ENCODE measurements at places on chromosomes 2 and 18. TPM values are rescaled to one million over a fixed set of nuclear protein-coding genes. Genes with fewer than 3 reads are reported as not detected.

EML6 gene
- total RNA-seq = 11.6 TPM

DNA sequence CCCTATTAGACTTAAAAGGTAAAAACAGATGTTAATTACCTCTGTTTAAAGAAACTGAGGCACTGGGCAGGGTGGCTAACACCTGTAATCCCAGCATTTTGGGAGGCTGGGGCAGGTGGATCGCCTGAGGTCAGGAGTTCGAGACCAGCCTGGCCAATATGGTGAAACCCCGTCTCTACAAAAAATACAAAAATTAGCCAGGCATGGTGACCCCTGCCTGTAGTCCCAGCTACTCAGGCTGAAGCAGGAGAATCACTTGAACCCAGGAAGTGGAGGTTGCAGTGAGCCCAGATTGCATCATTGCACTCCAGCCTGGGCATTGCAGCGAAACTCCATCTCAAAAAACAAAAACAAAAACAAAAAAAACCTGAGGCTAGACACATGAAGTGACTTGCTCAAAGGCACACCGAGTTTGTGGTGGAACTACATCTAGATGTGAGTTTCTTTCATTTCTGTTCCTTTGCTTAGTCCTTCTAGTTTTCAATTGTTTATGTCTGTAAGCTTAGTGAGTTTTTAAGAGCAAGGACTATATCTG lies 40.7 kb downstream of the SLC4A1AP start:
- no peak for DNase-seq

GRCh38 chr18:68679528-68679927 lies 35.4 kb downstream of the TMX3 start:
- DNase-seq = no peak

DNA sequence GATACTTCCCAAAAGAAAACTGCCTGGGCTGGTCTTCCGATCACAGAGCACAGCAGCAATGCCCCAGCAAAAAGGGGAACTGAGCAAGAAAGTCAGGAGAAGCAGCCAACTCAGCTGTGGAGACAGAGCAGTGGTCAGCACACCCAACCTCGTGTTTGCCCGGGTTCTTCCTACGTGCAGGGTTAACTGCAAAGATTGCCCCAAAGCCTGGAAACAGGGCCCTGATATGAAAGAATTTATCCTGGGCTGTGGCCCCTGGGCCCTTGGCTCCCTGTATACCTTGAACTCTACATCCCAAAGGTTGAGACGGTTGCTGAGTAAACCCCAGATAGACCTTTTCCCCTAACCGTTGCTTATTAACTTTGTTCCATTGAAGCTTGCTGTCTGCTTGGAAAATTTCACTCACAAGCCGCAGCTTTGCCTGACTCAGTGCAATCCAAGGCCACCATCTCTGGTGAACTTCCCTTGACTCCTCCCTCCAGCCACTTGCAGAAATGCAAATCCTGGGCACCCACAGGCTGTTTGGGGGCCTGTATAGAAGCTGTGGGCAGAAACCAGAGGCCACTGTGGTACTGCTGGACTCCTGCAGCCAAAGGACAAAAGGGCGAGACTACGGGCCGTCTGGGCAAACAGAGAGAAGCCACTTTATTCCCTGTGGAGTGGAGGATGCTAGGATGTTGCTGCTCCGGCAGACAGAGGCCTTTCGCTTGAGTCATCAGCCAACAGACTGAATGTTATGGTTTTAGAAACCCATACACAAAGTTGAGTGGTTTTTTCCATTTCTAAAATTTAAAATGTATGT lies 18.2 kb downstream of the NRP2 start:
- DNase-seq = peak; percentile 90

RNF125 gene
- 1.6 TPM for total RNA-seq

DNA sequence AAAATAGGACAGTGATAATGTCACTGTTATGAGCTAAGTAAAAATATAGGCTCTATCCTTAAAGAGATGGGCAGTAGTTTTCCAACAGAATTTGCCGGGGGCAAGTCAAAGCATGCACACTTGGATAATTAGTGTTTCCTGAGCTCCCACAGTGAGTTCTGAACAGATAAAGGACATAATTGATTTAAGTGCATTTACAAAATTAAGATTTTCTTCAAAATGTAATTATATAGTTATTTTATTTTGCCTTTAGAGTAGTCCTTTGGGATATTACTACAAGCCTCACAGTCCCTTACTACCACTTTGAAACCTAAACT lies 107.6 kb downstream of the RAPGEF4 start:
- DNase-seq = no peak

TMEM214 gene
- total RNA-seq = 39.7 TPM

DNA sequence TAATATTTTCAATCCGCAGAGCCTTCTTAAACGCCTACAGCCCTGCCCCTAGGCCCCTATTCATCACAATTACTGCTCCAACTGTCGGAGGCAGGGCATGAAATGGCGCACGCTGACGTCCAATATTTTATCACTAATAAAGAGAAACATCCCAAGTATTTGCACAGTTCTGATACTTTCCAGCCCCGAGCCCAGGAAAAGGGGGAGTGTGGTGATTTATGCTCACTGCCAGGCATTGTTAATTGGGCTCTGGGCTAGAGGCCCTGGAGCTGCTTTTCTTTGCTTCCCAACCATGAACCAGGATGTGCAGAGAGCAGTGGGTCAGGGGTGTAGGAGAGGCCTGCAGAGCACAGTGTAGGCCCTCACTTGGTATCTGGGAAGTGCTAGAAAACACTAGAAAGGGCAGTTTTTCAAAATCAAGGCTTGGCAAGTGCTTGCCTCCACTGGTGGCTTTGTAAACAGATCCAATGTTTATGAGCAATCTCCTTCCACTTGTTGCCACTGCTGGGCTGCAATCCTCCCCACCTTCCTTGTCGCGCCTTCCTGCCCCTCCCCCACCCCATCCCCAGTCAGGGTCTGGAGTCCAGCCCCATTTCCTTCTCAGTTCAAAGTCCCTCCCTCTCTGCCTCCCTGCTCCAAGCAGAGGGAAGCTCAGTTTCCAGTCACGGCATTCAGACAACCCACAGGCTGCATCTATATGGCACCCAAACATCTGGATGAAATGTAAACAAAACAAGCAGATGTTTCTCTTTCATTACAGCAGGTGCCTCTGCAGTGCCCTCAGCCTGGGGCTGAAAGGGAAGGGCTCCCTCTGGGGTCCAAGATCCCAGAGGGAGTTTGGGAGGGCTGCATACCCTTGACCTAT lies 83.9 kb upstream of the PKDCC start:
- DNase-seq = peak; percentile 59

GRCh38 chr2:11647834-11648600 lies 22.0 kb downstream of the NTSR2 start:
- no peak for DNase-seq

DNA sequence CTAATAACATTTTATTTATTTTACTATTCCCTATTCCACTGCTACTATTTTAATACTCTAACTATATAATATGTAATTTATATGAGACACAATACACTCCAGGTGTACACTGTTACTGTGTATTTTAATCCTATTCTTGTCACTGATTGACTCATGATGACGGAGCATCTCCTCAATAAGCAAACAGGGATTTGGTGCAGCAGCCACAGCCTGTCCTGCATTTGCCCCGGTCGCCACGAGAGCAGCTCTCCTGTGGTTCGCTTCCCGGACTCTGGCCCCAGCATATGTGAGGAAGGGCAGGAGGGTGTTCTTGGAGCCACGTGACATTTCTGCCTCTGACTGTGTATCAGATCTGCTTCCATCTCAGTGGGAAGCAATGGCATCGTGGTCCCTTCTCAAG lies 74.1 kb upstream of the PXDN start:
- no peak for DNase-seq

DNA sequence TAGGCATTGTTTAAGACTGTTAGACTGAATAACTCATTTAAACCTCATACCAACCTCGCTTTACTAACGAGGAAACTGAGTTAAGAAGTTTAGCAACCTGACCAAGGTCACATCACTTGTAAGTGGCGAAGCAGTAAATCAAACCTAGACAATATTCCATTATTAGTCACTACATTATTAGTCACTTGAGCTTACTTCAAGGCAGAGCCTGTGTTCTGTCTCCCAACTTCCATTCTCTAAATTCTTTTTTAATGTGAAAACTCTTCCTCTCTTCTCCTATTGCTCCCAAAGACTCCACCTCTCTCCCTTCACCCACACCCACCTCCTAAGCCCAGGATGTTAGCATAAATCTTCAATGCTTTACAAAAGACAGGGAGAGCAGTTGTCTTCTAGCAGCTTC lies 156.5 kb downstream of the ARL6IP6 start:
- DNase-seq = no peak

FAM161A gene
- 1.5 TPM for total RNA-seq

DNA sequence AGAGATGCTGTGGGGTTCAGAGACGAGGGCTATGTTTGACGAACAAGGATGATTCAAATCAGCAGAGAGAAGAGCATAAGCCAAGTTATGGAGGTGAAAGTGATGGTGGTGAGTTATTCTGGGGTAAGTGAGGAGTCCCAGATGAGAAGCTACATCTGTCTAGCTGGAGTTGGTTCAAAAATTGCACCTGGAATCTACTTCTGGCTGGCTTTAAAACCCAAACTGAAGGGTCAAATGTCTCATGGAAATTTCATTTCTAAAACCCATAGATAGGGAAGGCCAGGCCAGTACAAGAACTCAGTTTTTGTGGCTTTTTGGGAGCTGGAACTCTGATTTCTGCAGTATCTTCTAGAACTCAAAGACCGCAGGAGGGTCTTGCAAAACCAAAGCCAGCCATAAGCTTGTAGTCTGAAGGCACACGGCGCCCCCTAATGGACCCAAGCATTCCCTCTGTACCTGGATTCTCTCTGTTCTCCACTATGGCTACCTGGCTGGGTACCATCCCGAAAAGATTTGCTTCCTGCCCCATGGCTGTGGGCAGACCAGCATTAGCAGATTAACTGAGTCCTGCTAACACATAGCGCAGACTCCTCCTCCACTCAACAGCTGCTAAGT lies 229.1 kb upstream of the SLC14A2 start:
- no peak for DNase-seq

GRCh38 chr2:137192366-137193310 lies 427.3 kb downstream of the THSD7B start:
- no peak for DNase-seq

DNA sequence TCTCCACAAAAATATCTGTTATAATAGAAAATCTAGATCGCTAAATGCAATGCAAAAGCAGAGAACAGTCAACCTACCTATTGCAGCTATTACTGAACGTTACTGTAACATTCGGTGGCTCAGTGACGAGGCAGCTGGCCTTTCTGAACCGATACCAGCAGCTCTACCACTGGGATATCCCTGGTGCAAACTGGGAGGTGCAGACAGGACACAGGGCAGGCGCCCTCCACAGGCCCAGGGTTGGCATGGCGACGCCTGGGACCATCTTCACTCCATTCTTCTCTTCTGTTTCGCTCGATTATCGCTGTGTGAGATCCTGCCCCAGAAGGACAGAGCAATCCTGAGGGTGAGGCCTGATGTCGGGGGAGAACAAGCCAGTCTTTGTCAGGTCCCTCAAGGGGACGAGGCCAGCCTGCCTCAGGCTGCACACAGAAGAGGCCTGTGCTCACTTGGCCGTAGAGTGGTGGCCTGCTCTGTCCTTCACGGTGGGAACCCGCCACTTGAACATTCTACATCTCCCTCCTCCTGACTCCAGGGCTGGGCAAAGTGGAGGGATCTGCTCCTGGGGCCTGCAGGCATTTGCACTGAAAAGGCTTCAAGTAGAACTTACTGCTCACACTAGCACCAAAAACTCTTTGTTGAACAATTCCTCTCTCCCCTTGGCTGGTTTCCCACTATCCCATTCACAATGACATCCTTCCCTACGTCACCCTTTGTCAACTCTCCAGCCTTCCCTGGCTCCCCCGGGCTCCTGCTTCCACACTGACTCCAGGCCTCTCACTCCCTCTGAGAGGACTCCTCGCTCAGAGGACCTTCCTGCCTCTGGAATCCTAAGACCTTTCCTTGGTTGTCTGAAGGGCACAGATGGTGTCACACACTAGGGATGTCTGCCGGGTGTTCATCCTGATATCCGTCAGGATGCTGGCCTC lies 49.7 kb downstream of the CYRIA start:
- no peak for DNase-seq

DNA sequence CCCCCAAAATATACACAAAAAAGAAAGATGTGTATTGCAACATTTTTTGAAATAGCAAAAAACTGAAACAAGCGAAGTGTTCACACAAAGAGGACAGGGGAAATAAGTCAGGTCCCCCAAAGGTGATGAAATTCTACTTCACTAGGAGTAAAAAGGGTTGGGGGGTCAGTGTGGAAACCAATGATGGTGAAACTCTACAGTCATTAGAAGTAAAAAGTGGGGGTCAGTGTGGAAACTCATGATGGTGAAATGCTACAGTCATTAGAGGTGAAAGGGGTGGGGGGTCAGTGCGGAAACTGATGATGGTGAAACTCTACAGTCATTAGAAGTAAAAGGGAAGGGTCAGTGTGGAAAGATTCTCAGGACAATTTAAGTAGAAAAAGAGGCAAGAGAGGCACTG lies 298.2 kb downstream of the EIPR1 start:
- DNase-seq = no peak

IL1F10 gene
- not detected for total RNA-seq

CSRNP3 gene
- 8.6 TPM for total RNA-seq

GRCh38 chr2:136703214-136703613 lies 62.1 kb upstream of the THSD7B start:
- no peak for DNase-seq

PRKAG3 gene
- total RNA-seq = not detected

GRCh38 chr2:64711252-64711800 lies 57.6 kb upstream of the SERTAD2 start:
- DNase-seq = no peak

GRCh38 chr2:78127424-78127823 lies 605.2 kb upstream of the LRRTM4 start:
- DNase-seq = no peak

CAVIN2 gene
- total RNA-seq = 17.5 TPM

CPO gene
- total RNA-seq = 0.74 TPM

GRCh38 chr2:27461118-27461517 lies 18.9 kb downstream of the KRTCAP3 start:
- DNase-seq = no peak

GRCh38 chr2:206442833-206443734 lies at the start of gene ADAM23:
TSS of gene ADAM23 (plus strand) at chr2:206443532. CDS start at chr2:206443867, 335 bp downstream.
- peak; percentile 59 for DNase-seq

DNA sequence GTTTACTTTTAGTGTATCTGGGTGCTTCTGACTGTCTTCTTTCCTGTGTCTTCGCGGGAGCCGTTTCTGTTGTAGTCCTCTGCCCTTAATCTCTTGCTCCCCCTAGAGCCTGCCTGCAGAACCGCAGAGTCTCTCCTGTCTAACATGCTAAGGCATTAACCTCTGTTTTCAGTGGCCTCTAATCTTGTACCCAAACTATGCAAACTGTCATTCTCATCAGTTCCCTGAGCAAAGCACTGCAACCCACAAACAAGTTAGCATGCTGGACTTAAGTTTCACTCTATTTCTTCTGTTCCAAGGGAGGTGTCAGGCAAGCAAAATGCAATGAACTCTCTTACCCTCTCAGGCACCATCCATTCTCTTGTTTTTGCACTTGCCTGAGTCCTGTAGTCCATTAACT lies 138.4 kb downstream of the OTX1 start:
- peak; percentile 19 for DNase-seq

- no peak for DNase-seq
Measured at GRCh38 chr2:63819765-63820717, 21.7 kb upstream of the UGP2 start.

GRCh38 chr2:219452361-219453317 lies 18.0 kb downstream of the SPEG start:
- no peak for DNase-seq

Data from adrenal gland (tissue), 19 donors.